ENCODE measurements at places on chromosomes 2 and 18.

GRCh38 chr18:43970656-43971055 is 693.4 kb upstream of the SYT4 start:
- H3K4me1 ChIP-seq: no peaks in the 10 kb centered on the region
- no peaks in the 10 kb centered on the region for H3K27me3 ChIP-seq
- no peak overlapping the region for H3K4me3 ChIP-seq
- H3K27ac ChIP-seq: no peak overlapping the region

DNA sequence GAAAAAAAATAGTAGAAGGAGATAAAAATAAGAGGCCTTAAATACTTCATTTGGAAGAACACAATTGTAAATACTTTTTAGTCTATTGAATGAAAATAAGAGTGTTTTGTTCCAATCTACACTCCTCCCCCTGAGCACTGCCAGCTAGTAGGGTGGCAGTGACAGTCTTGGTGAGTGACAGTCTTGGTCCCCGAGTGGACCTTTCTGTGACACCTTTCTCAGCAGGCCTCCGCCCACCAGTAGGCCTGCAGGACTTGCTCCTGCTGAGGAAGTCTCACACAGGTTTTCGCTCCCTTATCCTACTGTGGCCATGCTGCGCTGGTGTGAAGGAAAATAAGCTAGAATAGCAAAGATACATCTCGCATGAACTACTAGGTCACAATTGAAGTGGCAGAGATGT is 666.8 kb downstream of the NR4A2 start:
- no peak for DNase-seq
- H3K36me3 ChIP-seq: no peaks in the 10 kb centered on the region
- H3K27me3 ChIP-seq: no peaks in the 10 kb centered on the region
- no peak overlapping the region for H3K27ac ChIP-seq
- no peak overlapping the region for H3K4me3 ChIP-seq

DNA sequence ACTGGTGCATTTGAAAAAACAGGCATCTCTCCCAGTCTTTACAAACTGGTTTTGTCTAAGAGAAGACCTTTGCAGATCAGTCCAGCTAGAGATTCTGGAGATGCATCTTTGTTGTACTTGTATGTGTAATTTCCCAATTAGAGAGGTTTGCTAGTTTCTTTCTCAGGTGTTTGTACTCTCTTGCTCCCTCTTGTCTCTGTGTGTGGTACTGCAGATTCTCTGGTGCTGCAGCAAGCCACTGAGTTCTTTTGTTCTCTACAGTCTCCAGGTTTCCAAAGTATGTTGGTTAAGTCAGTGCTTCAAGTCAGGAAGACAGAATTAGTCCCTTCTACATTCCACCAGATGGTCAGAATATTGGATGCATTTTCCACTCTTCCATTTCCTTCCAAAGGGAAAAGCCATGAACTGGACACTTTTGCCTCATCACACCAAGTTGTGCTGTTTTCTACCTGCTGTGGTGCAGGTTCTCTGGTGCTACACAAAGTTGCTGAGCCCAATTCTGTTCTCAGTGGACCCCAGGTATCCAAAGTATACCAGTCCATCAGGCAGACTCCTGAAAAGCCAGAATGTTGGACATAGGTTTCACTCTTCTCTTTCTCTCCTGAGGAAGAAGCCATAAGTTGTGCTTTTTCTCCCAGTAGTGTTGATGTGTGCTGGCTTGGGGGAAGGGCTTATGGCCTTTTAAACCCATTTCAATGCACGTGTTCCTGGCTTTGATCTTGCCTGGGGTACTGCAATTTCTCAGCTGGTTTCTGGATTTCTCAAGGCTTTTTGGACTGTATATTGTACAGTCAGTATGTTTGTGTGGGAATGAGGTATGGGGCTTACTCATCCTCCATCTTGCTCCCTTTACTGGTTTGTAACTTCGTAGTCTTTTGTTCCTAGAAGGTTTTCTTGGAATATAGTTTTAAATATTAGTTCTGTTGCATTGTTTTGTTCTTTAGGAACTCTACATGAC is 29.8 kb downstream of the EPC2 start:
- no peak overlapping the region for H3K27ac ChIP-seq
- H3K4me3 ChIP-seq: no peak overlapping the region
- no peaks in the 10 kb centered on the region for H3K27me3 ChIP-seq
- peak; percentile 57 for DNase-seq

GRCh38 chr2:29808321-29808720 is 113.1 kb downstream of the ALK start:
- H3K4me3 ChIP-seq: no peak overlapping the region
- no peak for DNase-seq
- H3K36me3 ChIP-seq: no peaks in the 10 kb centered on the region
- H3K4me1 ChIP-seq: no peaks in the 10 kb centered on the region
- H3K27ac ChIP-seq: no peak overlapping the region

DNA sequence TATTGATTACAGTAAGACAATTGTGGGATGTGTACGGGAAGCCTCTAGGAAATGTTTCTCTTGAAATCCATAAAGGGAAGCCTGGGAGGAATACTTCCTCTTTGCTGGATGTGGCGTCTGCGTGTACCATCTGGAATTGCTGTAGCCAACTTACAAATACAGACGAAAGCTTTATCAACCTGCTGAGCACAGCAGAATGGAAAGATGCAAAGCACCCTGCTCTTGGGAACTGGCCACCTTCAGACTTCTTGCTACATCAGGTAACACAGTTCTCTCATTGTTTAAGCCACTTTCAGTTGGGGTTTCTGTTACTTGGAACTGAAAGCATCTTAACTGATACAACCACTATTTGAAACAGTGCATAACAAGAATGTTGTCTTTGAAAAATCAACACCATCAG is 213.8 kb downstream of the HRH4 start:
- H3K27ac ChIP-seq: peak overlapping the region; percentile 21
- H3K4me3 ChIP-seq: no peak overlapping the region
- no peaks in the 10 kb centered on the region for H3K36me3 ChIP-seq
- no peaks in the 10 kb centered on the region for H3K27me3 ChIP-seq
- H3K4me1 ChIP-seq: peaks cover 13% of the 10 kb centered on the region
- peak; percentile 90 for DNase-seq

- H3K36me3 ChIP-seq: no peaks in the 10 kb centered on the region
- H3K27ac ChIP-seq: no peak overlapping the region
- no peaks in the 10 kb centered on the region for H3K27me3 ChIP-seq
Measured at GRCh38 chr2:12828980-12829379, 112.2 kb downstream of the TRIB2 start.

DNA sequence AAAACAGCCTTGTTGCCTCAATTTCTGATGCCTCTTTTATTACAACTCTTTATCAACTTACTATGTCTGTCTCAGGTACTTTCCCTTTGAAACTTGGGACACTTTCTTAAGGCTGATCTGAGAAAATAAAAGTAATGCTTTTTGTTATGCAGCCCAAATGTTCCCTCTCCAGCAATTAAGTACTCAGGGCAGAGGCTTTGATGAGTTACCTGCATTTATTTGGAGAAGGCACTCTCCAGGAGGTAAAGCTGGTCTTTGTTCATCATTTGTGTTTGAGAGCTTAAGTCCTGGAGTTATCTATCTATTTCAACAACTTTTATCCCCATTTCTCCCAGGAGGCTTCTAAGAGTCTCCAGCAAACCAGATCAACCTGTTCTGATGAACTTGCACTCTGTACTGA is 259.2 kb downstream of the ASXL3 start:
- DNase-seq: no peak
- H3K36me3 ChIP-seq: no peaks in the 10 kb centered on the region
- H3K27me3 ChIP-seq: no peaks in the 10 kb centered on the region
- no peak overlapping the region for H3K27ac ChIP-seq

DNA sequence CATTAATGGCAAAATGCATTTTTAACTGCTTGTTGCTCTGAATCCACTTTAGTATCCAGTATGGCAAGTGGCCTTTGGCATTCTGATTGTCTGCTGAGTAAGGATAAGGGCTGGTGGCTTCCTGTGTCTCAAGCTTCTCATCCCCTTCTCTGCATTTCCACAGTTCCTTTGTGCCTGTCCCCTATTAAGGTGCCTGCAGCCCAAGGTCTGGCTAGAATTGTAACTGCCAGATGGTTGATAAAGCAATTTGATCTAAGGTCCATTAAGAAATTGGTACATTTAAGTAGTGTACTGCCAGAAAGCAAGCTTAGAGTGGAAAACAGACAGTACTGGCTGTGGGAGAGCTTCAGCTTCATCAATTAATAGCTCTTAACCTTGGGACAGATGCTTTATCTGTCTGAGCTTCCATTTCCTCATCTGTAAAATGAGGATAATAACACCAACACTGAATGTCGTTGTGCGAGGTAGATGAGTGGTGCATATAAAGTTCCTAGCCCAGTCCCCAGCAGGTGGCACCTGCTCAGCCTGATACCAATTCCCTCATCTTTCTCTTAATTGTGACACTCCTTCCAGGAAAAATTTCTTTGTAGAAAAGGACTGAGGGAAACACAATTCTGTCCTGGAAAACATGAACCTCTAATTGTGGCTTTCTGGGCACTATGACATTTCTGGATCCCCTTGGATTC is 570.6 kb upstream of the GCFC2 start:
- H3K27me3 ChIP-seq: no peaks in the 10 kb centered on the region
- no peak for DNase-seq

DNA sequence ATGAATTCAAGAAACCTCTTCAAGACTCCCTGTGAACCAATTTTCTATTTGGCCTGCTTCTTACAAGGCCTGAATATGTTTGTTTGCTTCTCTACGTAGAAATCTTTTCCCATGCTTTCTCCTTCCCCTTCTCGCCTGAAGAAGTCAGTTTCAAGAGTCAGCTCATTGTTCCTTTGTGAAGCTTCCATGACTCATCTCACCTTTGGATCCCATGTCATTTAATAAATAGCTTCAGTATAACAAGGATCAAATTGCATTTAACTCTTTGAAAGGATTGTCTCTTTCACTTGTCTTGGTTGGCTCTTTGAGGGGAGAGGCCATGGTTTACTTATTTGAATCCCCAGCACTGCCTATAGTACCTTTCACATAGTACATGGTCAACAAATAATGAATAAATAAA is 28.4 kb downstream of the CPS1 start:
- no peaks in the 10 kb centered on the region for H3K36me3 ChIP-seq
- no peaks in the 10 kb centered on the region for H3K27me3 ChIP-seq

GRCh38 chr2:158970241-158970751 is 1.9 kb downstream of the TANC1 start:
- H3K27me3 ChIP-seq: 0 out of 2 replicates have a peak, but pooled peaks cover 4% of the 10 kb centered on the region
- no peak for DNase-seq
- no peak overlapping the region for H3K27ac ChIP-seq

GRCh38 chr18:53254265-53254664 is 914.3 kb downstream of the DCC start:
- no peak overlapping the region for H3K4me3 ChIP-seq
- H3K4me1 ChIP-seq: no peaks in the 10 kb centered on the region
- H3K27ac ChIP-seq: no peak overlapping the region
- no peaks in the 10 kb centered on the region for H3K27me3 ChIP-seq
- no peaks in the 10 kb centered on the region for H3K36me3 ChIP-seq

DNA sequence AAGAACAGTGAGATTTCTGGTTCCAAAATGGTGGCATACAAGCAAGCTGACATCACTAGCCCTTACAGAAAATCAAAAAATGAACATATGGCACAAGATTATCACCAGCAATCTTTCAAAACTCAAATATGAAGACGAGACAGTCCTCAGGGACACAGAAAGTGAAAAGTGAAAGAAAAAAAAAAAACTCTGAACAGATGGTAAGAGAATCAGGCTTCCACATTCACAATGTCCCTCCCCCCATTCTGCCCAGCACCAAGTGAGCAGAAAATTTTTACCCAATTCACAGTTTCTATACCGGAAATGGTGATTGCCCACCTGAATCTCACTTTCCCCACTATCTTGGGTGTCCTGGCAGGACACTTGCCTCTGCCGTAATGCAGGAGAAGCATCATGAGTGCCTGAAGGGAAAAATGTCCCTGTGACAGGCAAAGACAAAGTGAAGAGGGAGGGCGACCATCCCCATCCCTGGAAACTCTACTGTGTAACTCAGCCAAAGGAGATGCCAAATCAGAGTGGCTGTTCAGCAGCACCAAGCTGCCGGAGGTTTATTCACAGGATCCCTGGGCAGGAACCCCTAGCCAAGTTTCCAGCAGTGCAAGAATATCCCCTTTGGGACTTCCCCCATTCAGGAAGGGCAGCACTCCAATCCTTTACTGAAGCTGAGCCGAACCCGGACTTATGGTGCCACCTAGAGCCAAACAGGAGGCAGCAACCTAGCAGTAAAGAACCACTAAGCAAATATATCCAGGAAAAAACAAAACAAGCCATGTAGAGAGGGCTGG is 312.2 kb downstream of the LRATD1 start:
- peak overlapping the region; percentile 34 for H3K4me3 ChIP-seq
- H3K4me1 ChIP-seq: 0 out of 2 replicates have a peak, but pooled peaks cover 4% of the 10 kb centered on the region
- H3K36me3 ChIP-seq: no peaks in the 10 kb centered on the region
- DNase-seq: peak; percentile 72
- H3K27me3 ChIP-seq: no peaks in the 10 kb centered on the region
- H3K27ac ChIP-seq: peak overlapping the region; percentile 5

- no peaks in the 10 kb centered on the region for H3K4me1 ChIP-seq
- no peak overlapping the region for H3K27ac ChIP-seq
- H3K36me3 ChIP-seq: no peaks in the 10 kb centered on the region
- H3K27me3 ChIP-seq: no peaks in the 10 kb centered on the region
Measured at GRCh38 chr2:28021898-28022297, 131.4 kb downstream of the BABAM2 start.

GRCh38 chr2:136408795-136409194 is 290.8 kb upstream of the CXCR4 start:
- H3K27ac ChIP-seq: no peak overlapping the region
- no peak for DNase-seq
- H3K4me1 ChIP-seq: no peaks in the 10 kb centered on the region
- no peaks in the 10 kb centered on the region for H3K27me3 ChIP-seq
- H3K4me3 ChIP-seq: no peak overlapping the region

- no peaks in the 10 kb centered on the region for H3K27me3 ChIP-seq
- H3K36me3 ChIP-seq: no peaks in the 10 kb centered on the region
- no peak for DNase-seq
- no peak overlapping the region for H3K27ac ChIP-seq
- H3K4me1 ChIP-seq: no peaks in the 10 kb centered on the region
- no peak overlapping the region for H3K4me3 ChIP-seq
Measured at GRCh38 chr18:62384068-62384467, 59.0 kb downstream of the TNFRSF11A start.

DNA sequence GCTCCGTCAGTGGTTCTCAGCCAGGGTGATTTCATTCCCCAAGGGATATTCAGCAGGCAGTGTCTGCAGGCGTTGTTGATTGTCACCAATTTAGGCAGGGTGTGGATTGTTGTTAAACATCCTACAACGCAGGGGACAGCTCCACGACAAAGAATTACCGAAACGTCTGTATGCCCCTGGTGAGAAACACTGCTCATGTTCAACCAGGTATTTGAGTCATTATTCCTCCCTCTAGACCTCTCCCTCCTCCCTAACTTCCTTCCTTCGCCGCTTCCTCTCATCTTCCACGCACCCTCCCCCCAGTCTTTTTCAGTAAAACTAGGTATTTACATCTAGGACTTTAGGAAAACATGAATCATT is 50.8 kb downstream of the NCK2 start:
- H3K4me1 ChIP-seq: peaks cover 84% of the 10 kb centered on the region
- H3K27me3 ChIP-seq: no peaks in the 10 kb centered on the region
- H3K4me3 ChIP-seq: peak overlapping the region; percentile 40
- DNase-seq: no peak
- H3K36me3 ChIP-seq: no peaks in the 10 kb centered on the region

GRCh38 chr18:62118328-62118727 is 68.5 kb downstream of the PIGN start:
- no peaks in the 10 kb centered on the region for H3K4me1 ChIP-seq
- no peak overlapping the region for H3K4me3 ChIP-seq
- H3K27me3 ChIP-seq: no peaks in the 10 kb centered on the region

- no peak overlapping the region for H3K4me3 ChIP-seq
- no peaks in the 10 kb centered on the region for H3K27me3 ChIP-seq
- DNase-seq: no peak
Measured at GRCh38 chr2:201171259-201171814, 11.6 kb upstream of the CASP10 start.

Measured in MM.1S (cell line).